ENCODE measurements at places on chromosomes 6 and 20. TPM values are rescaled to one million over a fixed set of nuclear protein-coding genes. Genes with fewer than 3 reads are reported as not detected.
A peak's percentile ranks its signal among the peaks of the same experiment; 100 is the strongest.

- no peak for DNase-seq
Measured at GRCh38 chr20:19406381-19406780, 193.9 kb downstream of the SLC24A3 start.

DNA sequence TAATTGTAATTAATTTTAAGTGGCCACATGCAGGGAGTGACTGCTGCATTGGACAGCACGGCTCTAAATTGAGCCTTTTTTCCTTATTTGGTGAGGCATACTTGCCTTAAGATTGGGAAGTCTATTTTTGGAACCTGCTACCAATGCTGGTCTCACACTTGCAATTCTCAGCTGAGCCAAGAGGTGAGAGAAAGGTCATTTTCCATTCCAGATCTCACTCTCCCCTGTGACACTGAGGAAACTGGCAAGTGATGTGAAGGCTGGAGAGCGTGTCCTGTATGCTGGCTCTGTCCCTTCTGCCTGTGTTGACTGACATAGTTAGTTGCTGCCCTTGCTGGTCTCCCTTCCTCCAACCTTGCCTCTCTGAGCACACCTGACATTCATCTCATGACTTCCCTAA lies 735 bp upstream of the MOG start:
- DNase-seq, result no peak

DNA sequence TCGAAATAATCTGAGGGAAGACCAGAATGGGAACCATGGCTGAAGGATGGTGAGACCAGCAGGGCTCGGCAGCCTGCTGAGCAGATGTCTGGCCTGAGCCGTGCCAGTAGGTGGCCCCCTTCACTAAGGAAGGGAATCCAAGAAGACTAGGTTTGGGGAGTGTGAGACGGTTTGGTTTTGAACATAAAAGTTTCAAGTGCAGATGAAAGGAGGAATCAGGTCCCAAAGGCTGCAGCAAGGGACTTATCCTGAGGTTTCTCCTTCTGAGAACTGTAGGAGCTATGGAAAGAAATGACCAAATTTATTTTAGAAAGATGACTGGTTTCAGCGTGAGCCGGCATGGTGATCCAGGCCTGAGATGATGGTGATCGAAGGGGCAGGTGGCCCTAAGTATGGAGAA lies 4.6 kb upstream of the OSER1 start:
- DNase-seq, result peak; percentile 51

DNA sequence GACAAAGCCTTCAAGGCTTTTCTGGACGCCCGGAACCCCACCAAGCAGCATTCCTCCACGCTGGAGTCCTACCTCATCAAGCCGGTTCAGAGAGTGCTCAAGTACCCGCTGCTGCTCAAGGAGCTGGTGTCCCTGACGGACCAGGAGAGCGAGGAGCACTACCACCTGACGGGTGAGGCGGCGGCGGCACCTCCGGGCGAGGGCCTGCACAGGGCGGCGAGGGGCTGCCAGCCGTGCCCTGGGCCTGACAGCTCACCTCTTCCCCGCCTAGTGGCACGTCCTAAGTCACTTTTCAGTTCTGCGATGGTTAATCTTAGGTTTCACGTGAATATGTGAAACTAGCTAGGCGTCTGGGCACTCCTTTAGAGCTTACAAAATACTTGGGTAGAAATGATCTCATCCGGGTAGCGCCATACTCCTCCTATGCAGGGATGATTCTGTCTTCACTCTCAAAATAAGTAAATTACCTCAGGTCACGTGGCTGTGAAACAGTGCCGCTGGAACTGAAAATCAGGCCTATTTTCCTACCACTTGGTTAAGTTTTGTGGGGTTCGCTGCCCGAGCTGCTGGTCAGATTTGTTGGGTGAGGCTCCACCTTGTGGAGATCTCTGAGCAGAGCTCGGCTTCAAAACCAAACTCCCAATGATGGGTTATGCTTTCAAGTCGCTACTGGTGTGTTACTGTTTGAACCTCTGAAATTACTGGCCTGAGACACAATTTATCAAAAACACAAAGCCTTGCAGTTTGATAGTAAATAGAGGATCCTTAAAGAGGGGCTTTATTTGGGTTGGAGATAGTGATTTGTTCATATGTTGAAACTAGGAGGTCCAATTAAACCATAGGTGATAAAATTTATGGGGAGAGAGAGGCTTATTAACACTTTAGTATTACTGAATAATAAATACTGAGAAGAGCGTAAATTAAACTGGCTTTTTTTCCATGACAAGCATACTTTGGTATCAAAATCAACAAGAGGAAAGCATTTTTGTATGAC lies 15.5 kb upstream of the CLDN20 start:
- DNase-seq, result peak; percentile 48

DNA sequence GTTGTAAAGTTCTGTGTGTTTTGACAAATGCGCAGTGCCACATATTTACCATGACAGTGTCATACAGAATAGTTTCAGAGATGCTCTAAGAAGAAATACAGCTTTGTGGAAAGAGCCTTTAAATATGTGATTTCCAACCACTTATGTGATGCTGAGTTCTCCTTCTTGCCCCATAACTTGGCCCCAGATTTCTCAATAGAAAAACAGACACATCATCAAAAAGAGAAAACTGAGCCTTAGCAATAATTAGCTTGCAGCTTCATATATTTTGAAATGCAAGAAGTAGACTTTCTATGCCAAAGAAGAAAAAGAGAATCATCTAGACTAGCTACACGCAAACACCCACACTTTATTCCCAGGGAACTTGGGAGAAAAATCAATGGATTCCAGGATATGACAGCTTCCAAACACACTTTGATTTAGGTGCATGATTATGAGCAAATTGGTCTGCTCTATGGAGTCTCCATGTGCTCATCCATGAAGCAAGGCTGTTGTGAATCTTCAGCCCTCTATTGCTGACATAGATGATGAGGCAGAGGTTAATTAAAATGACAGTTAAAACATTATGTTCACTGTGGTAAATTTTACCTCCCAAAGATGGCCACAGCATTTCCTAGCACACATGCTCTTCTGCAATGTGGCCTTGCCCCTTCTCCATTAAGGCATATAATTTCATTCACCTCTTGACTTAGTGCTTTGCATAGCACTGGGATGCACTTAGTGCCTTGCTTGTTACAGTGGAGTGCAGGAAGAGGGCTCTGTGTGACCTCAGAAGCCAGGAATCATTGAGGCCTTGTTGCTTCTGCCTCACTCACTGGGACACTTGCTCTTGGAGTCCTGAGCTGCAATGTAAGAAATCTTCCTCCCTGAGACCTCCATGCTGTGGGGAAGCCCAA lies 174.6 kb downstream of the SYNDIG1 start:
- DNase-seq, result no peak

GRCh38 chr6:170135461-170135820 lies 155.4 kb downstream of the DLL1 start:
- DNase-seq, result no peak

GRCh38 chr6:135884136-135884535 lies 32.6 kb downstream of the PDE7B start:
- no peak for DNase-seq

DNA sequence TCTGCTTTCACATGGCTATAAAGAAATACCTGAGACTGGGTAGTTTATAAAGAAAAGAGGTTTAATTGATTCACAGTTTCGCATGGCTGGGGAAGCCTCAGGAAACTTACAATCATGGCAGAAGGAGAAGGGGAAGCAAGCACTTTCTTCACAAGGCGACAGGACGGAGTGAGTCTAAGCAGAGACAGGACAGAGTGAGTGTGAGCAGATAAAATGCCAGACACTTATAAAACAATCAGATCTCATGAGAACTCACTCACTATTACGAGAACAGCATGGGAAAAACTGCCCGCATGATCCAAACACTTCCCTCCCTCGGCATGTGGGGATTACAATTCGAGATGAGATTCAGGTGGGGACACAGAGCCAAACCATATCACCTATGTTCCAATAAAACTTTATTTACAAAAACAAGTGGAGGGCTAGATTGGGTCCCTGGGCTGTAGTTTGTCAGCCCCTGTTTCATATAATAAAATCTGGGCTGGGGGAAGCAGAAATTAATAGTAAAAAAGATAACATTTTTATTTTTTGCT lies 37.1 kb upstream of the CTAGE9 start:
- DNase-seq, result no peak

DNA sequence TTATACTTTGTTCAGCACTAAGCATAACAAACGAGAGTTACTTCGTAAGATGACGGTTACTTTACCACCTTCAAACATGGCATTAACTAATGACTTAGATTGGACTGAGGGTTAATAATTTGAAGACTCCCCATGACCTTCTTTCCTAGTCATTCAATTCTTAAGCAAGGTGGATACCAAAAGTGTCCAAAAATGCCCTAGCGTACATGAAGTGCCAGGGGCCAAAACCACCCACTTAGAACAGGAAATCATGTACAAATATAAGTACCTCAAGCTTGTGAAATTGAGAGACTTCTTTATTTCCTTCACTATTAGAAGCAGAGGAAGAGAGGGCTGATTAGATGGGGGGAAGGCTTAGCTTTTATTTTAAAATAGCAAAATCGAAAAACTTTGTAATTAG lies 166.4 kb downstream of the ATXN1 start:
- DNase-seq, result peak; percentile 65

The TMC2 gene
- total RNA-seq, result not detected

The LAMP5 gene
- 0.10 TPM for total RNA-seq

The KIAA0408 gene
- 4.4 TPM for total RNA-seq

The SYCP2 gene
- total RNA-seq, result 6.1 TPM

The DAAM2 gene
- 1.7 TPM for total RNA-seq

The OOEP gene
- not detected for total RNA-seq

Data from renal cortical epithelial cell (primary cell).